ENCODE measurements at places on chromosomes 16 and 17. TPM values are rescaled to one million over a fixed set of nuclear protein-coding genes. Genes with fewer than 3 reads are reported as not detected.

The SALL1 gene
- total RNA-seq = 6.4 TPM

DNA sequence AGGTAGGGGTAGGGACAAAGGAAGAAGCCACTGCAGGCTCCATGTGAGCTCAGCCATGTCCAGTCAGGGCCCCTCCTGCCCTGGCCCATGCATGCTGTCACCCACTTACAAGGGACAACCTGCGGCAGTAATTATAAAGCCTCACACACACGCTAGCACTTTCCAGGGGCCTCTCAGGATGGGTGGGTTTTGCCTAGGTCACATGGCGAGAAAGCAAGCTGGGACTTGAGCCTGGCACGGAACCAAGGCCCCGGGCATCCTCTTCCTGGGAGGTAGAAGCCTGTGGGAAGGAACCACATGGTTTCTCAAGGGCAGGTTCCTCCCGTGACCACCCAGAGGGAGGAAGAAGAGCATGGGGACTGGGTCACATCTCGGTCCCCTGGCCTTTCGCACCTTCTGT, 7.0 kb downstream of the ZNF319 start:
- no peak for DNase-seq

GRCh38 chr16:11986521-11987057, 10.1 kb downstream of the SNX29 start:
- no peak for DNase-seq

DNA sequence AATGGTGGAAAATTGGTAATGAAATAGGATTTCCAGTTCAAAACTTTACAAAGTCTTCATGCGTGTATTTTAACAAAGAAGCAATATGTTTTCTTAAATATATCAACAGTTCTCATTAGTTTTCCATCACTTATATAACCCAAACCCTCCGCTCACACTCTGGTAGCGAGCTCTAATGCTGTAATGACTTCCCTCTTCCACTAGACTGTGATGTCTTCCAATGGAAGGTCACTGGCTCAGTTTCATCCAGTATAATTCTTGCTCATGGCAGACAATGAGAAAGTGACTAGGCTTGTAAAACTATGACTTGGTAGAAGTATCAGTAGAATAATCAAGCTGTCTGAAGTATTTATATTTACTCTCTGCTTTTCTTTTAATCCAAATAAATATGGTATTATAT, 32.8 kb downstream of the NETO2 start:
- peak; percentile 6 for DNase-seq

GRCh38 chr17:28194382-28194781, 124.6 kb upstream of the TMEM97 start:
- DNase-seq = no peak

The KRTAP9-8 gene
- total RNA-seq = not detected

GRCh38 chr17:69269131-69269998, 40.7 kb upstream of the ABCA10 start:
- DNase-seq = no peak

- no peak for DNase-seq
Measured at GRCh38 chr16:89048090-89048725, 45.4 kb upstream of the ACSF3 start.

DNA sequence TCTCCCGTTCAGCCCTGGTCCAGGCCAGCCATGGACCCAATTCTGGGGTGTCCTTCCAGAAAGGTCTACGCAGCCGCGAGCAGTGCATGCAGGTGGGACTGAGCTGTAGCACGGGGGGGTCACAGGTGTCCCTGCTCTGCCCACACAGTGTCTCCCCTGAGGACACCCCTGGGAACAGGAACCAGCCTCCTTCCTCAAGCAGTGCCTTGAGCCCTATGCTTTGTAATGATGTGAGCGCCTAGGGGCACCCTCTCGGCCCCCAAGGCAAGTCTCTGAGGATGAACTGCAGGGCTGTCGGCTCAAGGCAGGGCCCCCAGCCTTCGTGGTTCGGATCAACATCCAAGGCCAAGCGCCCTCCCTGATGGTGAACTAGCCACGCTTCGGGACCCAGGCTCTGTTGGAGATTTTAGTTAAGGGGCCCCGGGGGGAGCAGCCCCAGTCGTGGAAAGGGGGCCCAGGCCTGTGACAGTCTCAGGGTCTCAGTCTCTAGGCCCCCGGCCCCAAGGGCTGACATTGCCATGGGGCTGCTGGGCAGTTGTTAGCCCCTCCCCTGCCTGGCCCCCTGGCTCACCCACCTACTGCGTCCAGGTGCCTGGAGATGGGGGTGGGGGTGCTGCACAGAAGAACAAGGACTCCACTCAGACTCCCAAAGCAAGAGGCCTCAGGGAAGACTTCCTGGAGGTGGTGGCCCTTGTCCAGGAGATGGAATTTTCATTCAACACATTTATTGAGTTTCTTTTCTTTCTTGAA, 2.3 kb downstream of the IL17C start:
- DNase-seq = no peak

DNA sequence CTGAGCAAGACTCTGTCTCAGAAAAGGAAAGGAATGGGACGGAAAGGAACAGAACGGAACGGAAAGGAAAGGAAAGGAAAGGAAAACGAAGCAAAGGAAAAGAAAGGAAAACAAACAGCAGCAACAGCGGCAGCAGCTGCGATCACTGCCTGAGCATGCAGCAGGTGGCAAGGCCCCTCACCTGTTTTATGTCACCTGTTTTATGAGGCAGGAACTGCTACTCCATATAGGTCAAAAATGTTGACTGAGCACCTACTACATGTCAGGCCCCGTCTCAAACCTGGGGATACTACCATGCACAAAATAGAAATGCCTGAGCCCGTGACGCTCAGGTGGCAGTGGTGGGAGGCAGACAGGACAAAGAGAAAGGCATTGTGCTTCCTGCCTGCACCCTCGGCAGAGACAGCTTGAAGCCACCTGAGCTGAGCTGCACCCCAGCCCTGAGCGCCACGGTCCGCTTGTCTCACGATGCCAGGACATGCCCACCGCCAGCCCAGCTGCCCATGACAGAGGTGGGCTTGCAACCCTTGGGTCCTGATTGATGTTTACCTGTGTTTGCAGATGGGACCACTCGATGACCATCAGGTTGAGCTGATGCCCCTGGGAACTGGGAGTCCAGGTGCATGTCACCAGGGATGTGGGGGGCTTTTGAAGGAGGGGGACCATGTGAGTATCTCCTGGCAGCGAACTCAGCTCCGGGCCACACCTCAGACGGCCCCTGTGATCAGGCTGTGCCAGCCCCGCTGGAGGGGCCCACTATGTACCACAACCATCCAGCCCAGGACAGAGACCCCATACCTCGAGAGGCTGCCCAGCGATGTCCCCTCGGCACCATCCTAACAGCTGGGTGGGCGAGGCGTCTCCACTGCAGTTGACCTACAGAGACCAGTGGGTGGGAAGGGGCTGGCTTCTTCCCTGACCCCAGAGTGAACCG, 77.4 kb downstream of the RMI2 start:
- no peak for DNase-seq

DNA sequence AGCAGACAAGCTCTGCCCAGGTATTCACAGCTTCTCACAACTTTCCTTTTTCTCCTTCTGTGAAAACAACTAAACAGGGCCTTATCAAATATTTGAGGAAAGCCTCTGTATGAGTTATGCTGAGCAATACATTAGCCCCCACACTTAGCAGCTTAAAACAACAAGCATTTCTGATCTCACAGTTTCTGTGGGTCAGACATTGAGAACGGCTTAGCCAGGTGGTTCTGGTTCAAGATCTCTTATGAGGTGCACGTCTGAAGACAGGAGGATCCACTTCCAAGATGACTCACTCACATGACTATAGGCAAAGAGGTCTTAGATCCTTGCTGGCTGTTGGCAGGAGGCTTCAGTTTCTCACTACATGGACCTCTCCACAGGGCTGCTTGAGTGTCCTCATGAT, 181.4 kb upstream of the WSCD1 start:
- no peak for DNase-seq

The GNAO1 gene
- 0.68 TPM for total RNA-seq

The CENPX gene
- total RNA-seq = 86.2 TPM

- peak; percentile 50 for DNase-seq
Measured at GRCh38 chr17:31699281-31699680, 159.8 kb downstream of the COPRS start.

DNA sequence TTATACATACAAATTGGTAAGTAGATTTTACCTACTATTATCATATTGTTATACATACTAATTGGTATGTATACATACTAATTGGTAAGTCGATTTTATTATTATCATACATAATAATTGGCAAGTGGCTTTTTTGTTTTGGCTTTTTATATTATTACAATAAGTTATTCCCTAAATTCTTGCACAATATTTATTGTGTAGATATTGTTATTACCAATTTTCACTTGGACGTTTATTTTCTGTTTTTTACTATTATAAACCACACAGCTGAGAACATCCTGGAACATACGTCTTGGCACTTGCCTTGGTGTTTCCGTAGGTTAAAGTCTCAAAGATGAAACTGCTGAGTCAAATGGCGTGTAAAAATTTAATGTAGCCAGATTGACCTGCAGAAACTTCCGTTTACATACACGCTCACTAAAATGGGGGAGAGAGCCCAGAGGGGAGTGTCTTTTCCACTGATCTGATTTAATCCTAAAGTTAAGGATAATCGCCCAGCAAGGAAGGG, 18.9 kb downstream of the GNGT2 start:
- no peak for DNase-seq

The FBXW10B gene
- total RNA-seq = 4.6 TPM
